ENCODE measurements at places on chromosomes 16 and 17.

DNA sequence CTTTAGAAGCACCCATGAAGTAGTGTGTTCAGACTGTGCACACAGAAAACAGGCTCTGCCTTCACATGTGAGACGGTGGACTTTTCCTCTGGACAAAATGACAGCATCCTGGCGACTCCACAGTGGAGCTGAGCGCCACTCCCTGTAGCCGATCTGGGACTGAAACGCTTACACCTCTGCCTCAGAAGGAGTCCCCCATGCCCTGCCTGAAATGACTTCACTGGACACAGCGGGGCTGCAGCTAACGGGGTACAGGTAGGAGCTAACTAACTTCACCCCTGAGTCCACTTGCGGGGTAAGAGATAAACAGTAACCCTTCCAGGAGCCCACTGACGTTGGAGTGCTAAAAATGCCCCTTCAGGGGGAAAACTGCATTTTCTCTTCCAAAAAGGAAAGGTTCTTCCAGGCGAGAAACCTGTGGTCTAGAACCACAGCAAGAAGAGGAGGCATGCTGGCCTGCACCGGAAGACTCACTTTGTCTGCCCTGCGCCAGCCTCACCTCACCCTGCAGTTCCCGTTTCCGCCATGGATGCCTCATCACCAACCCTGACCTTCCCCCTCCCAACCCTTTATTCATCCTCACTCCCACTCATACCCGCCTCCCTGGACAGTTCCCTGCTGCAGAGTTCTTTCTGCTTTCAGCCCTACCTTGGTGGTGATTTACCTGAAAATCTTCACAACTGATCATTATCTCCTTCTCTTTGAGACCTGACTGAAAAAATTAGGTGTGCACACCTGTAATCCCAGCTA lies 19.4 kb upstream of the ENDOV start:
- no peak for DNase-seq

DNA sequence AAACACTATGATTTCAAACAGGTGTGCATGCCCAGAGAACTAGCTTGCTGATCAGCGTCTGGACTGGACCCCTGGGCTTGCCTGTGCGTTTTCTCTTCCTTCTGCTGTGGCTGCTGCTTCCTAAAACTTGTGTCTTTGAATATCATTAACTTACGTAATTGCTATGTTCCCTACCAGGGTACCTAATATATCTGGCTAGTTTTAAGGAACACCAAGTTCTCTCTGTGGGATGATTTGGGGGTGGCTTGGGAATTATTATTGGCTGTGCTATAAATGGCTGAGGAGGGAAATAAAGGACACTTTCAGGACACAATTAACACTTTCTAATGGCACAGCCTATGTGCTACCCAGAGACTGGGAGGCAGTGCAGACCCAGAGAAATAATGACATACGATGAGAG lies 606.0 kb upstream of the RBFOX1 start:
- no peak for DNase-seq

- DNase-seq: no peak
Measured at GRCh38 chr17:19747829-19748806, at the start of gene ALDH3A1. TSS of gene ALDH3A1 (minus strand) at chr17:19748298. CDS start at chr17:19745129, 3,169 bp downstream.

GRCh38 chr17:18182110-18182977 lies 1.3 kb upstream of the ALKBH5 start:
- no peak for DNase-seq

- DNase-seq: no peak
Measured at GRCh38 chr16:48231727-48232492, 12.2 kb upstream of the LONP2 start.

DNA sequence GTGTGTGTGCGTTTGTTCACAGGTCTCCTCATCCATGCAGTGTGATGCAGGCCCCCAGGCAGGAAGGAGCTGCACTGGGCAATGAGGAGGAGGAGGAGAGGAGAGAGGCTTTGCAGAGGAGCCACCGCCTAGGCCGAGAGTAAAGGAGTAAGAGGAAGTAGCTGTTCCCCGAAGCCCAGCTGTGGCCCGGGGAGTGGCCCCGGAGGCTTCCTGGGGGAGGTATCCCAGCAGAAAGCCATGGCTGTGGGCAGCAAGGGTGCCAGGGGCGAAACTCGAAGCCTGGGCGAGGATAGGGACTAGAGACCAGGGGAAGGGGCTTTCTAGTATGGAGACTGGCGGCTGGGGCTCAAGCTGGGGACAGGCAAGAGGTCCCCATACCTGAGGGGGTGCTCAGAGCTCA lies 12.2 kb downstream of the C16orf95 start:
- DNase-seq: no peak

GRCh38 chr16:89187032-89187769 lies 13.1 kb downstream of the SLC22A31 start:
- DNase-seq: no peak

DNA sequence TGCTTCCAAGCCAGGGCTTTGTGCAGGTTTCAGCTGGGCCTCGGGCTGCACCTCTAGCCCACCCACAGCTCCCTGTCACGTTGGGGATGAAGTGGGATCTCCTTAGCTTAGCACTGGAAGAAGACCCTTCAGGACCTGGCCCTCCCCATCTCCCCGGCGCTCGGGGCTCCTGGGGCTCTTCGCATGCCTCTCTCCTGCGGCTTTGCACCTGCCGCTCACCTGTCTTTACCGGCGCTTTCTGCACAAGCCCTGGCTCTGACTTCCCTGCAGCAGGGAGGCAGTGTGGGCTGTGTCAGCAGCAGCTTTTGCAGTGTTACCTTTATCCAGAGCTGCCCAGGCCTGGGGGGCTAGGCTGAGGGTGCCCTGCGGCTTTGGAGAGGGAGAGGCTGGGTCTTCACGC lies 52.3 kb downstream of the NT5M start:
- no peak for DNase-seq

GRCh38 chr16:78906135-78906534 lies 694.4 kb downstream of the MAF start:
- DNase-seq: no peak

DNA sequence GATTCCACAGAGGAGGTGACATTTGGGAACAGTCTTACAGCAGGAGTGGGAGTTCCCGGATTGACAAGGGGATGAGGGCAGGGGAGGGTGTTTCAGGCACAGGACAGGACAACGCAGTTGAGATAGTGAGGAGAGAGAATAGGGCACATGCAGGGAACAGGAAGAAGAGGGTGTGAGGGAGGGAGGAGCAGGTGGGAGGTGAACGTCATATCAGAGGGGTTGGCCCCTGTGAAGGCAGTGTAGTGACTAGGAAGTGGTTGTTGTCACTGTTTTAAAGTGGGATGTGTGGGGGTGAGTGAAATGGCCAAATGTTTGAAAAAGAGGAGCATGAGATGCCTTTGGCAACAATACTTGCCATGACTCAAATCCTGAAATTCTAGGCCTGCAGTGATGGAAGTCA lies 12.2 kb downstream of the PRKCB start:
- DNase-seq: no peak

GRCh38 chr16:56549744-56550385 lies 15.0 kb upstream of the MT4 start:
- DNase-seq: no peak

- no peak for DNase-seq
Measured at GRCh38 chr16:13171313-13171712, 269.9 kb downstream of the SHISA9 start.

DNA sequence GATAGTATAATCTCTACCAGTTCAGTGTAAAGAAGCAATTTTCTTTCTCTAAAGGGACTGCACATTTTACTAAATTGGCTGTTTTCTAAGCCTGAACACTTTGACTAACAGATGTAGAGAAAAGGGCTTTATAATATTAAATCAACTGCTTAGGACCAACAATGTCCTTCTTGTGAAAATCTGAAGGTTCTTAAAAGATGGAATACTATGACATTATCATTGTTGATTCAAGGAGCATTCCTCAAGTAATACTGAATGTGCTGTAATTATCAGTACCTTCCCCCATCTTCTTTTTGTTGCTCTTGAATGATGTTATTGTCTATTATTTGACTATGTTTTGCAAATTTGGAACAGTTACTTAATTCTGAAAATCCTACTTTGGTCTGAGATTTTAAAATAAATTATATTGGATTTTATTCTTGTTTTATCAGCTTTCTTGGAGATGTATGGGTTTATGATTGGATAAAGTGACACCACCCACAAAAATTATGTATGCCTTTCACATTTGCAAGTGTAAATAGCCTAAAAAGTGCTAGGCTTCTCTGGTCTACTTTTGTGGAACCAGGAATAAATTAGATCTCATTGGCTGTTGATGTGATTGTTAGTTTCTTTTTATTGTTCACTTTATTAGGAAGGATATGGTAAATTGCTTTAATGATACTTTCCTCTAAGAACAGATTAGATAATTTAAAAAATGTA lies 53.0 kb downstream of the TAOK1 start:
- no peak for DNase-seq

GRCh38 chr17:12765548-12765947 lies 23.8 kb upstream of the ARHGAP44 start:
- no peak for DNase-seq

DNA sequence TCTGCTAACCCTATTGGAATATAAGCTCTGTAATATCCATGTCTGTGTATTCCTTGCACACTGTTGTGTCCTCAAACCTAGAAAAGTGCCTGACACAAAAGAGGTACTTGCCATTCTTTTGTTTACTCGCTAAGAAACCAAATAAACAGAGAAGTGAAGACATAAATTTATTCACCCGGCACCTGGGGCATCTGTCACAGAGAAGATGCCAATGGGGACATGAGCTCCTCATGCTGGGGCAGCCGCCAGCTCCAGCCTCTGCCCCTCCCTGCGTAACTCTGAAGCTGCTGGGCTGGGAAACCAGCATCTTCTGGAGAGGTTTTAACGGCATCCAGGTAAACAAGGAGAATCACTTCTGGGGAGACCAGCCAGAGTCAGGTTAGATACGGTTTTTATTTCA lies 15.1 kb upstream of the CDRT4 start:
- no peak for DNase-seq

- no peak for DNase-seq
Measured at GRCh38 chr17:56933151-56933745, 19.4 kb upstream of the TRIM25 start.

DNA sequence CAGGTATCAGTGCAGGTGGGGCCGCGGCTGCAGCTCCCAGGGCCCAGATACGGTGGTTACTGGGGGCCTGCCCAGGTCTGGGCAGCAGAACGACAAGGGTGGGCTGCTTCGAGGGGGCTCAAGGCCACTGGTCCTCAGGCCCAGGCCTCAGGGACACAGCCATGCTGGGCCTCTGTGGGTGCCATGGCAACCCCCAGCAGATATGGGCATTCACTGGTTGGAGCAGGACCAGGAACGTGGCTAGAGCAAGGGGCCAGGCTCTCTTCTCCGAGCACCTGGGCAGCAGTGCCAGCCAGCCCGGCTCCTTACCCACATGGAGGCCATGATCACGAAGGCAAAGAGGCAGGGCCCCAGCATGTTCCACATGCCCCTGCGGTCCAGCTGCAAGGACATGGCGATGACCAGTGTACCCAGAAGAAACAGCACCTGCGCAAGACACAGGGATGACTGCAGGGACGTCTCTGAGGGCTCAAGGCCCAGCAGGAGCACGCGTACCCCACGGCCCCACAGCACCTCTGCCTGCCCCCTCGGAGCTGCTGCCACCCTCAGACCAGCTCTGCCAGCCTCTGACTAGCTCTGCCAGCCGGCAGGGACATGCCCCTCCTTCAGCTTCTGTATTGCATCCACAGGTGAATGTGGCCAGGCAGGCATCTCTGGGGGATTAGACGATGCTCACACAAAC lies 2.1 kb upstream of the MRPL28 start:
- no peak for DNase-seq

GRCh38 chr17:32527146-32527545 lies 40.4 kb downstream of the CDK5R1 start:
- DNase-seq: no peak

- DNase-seq: no peak
Measured at GRCh38 chr16:9042964-9043680, 48.3 kb upstream of the HAPSTR1 start.

DNA sequence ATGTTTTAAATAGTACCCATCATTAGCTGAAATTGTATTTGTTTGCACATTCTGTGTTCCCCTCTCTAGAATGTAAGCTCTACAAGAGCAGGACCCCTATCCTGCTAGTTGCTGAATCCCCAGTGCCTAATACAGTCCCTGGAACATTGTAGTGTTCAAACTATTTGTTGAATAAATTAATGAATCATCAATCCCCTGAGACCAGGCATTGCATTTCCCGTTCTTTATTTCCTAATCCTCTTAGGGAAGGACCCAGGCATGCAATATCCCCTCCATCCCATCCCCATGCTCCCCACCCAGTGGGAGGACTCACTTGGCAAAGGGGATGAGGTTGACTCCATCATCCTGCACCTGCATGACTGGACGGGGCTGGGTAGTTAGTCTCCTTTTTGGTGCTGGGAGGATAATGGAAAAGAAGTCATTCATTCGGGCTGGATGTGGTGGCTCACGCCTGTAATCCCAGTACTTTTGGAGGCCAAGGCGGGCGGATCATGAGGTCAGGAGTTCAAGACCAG lies 3.2 kb downstream of the INCA1 start:
- no peak for DNase-seq

- DNase-seq: no peak
Measured at GRCh38 chr16:17419266-17419665, 51.5 kb downstream of the XYLT1 start.

GRCh38 chr16:72179204-72179970 lies 7.4 kb upstream of the PMFBP1 start:
- no peak for DNase-seq

DNA sequence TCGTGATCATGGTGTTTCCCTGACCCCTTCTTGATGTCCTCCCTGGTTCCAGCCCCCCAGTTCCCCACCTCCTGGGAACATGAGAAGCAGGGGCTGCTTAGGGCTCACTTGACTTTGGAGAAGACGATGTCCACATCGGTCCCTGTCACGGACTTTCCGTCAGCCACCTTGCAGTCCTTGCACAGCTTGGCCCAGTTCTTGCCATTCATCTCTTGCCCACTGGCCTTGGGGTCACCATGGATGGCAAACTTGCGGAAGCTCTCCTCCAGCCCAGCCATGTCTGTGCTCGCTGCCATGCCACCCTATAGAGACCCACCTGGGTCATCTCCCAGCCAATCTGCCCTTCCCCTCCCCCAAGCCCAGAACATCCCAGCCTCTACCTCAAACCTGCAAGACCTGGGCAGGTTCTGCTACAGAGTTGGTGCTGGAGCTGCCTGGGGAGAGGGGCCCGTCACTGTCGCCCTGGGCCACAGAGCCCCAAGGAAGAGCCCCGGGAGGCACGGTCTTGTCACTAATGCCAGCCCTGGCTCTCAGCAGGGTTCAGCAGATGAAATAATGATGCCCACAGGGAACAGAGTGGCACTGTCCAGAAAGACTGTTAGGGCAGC lies 2.4 kb downstream of the TPPP3 start:
- no peak for DNase-seq

DNA sequence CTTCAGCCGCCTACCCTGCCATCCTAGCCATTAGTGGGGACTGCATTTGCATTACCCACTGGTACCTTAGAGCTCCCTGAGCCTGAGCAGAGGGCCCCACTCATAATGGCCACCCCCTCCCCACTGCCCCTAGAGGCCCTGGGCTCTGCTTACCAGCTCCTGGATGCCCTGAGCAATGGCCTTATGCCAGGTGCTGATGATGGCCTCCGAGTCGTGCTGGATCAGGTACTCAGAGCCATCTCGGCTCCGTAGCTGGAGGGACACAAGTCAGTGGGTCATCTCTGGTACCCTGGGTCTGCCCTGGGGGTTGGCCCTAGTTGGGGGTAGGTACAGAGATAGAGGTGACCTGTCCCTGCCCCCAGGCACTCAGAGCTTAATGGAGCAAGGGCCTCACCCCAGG lies 34.9 kb downstream of the ARHGAP27 start:
- DNase-seq: no peak
